ENCODE measurements at places on chromosomes 2 and 18.

GRCh38 chr2:72892506-72893173 lies 5.4 kb downstream of the SPR start:
- DNase-seq, result peak; percentile 77

- DNase-seq, result no peak
These were observed 282.9 kb downstream of the DYSF start for GRCh38 chr2:71736091-71736861.

DNA sequence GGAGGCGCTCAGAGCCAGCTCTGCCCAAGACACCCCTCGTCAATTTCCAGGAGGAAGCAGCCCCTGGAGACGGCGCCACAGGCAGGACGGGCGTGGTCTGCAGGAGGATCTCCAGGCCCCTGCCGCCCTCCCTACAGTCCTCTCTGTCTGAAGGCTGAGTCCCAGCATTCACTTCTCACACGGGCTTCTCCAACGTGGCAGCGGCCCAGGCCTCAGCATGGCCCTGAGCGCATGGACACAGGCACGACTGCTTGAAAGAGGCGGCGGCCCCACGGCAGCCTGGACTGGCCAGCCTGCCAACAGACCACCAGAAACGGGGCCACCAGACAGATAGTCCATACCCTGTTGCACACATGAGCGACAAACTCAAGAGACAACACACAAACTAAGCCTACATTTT lies 23.3 kb downstream of the SDC1 start:
- no peak for DNase-seq

GRCh38 chr2:239035361-239035814 lies 187.5 kb downstream of the TWIST2 start:
- no peak for DNase-seq

DNA sequence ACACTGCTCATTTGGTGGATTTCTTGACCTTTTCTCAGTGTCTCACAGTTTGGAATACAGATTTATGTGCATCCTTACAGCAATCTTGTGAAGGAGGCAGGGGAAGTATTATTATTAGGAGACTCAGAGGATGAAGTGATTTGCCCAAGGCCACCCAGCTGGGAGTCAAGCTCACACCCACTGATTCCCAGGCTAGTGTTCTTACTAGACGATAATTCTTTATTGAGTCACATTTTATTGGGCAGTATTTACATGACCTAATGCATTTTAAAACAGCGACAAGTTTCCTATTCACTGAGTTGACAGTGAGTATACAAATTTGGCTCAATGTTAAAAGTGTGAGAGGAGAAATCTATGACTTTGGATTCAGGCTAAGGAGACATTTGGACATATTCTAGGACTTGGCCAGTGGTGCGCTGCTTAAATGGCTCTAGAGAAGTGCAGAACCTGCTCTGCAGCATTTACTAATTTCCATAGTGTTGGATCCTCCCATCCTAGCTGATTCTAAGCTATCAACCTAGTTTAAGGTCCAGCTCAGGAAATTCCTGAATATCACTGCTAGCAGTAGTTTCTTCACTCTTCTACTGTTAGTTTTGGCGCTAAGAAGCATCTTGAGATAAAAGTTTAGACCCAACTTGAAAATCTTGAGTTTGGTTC lies 199.3 kb downstream of the MTX2 start:
- no peak for DNase-seq

- DNase-seq, result peak; percentile 13
These were observed 27.0 kb downstream of the SKA1 start for GRCh38 chr18:50401888-50402287.

DNA sequence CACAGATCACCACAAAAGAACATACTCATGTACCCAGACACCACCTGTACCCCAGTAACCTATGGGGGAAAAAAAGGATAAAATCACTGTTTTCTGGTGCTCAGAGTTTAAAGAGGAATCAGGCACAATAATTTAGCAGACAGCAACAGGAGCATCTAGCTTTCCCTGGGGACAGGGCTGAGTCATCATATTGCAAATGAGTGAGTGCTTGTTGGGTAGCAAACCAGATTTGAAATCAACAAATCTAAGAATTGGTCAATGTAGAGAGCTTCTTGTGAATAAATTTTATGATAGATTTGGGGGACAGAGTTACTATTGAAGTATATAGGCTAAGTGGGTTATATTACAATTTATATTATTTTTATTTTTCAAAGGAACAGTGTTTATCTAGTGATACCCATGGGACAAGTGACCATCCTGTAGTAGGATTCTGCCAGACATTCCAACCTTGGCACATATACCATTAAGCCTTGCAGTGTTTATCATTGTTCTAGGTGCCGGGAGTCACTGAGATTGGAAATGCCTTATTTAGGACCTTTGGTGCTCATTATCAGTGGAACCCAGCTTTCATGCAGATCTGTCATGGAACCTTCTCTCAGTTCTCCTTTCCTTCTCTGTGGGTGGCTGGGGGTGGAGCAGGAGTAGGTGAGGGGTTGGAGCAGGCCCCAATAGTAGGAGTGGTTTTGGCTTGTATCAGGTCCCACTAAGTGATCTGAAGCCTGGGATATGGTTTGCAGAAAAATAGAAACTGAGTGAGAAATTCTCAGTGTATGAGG lies 117.2 kb downstream of the CERS6 start:
- peak; percentile 75 for DNase-seq

- DNase-seq, result no peak
These were observed 482.0 kb upstream of the SALL3 start for GRCh38 chr18:78497641-78498040.

GRCh38 chr2:155525199-155525598 lies 807.3 kb downstream of the NR4A2 start:
- DNase-seq, result no peak

GRCh38 chr2:10551496-10551895 lies 103.4 kb upstream of the ODC1 start:
- DNase-seq, result no peak

GRCh38 chr18:48739266-48740067 lies 200.6 kb downstream of the CTIF start:
- no peak for DNase-seq
